ENCODE measurements at places on chromosomes 12 and 14. TPM values are rescaled to one million over a fixed set of nuclear protein-coding genes. Genes with fewer than 3 reads are reported as not detected.

Gene ZDHHC22
- total RNA-seq: not detected

Gene CRIP1
- total RNA-seq: 2.6 TPM

Gene ASB2
- 0.33 TPM for total RNA-seq

Gene SRP54
- total RNA-seq: 38.2 TPM

GRCh38 chr14:64636980-64637429 is 67.2 kb upstream of the PLEKHG3 start:
- H3K27me3 ChIP-seq: no peaks in the 10 kb centered on the region
- no peaks in the 10 kb centered on the region for H3K36me3 ChIP-seq
- no peak overlapping the region for H3K27ac ChIP-seq
- H3K4me3 ChIP-seq: no peak overlapping the region

Gene EIF2S3B
- not detected for total RNA-seq

DNA sequence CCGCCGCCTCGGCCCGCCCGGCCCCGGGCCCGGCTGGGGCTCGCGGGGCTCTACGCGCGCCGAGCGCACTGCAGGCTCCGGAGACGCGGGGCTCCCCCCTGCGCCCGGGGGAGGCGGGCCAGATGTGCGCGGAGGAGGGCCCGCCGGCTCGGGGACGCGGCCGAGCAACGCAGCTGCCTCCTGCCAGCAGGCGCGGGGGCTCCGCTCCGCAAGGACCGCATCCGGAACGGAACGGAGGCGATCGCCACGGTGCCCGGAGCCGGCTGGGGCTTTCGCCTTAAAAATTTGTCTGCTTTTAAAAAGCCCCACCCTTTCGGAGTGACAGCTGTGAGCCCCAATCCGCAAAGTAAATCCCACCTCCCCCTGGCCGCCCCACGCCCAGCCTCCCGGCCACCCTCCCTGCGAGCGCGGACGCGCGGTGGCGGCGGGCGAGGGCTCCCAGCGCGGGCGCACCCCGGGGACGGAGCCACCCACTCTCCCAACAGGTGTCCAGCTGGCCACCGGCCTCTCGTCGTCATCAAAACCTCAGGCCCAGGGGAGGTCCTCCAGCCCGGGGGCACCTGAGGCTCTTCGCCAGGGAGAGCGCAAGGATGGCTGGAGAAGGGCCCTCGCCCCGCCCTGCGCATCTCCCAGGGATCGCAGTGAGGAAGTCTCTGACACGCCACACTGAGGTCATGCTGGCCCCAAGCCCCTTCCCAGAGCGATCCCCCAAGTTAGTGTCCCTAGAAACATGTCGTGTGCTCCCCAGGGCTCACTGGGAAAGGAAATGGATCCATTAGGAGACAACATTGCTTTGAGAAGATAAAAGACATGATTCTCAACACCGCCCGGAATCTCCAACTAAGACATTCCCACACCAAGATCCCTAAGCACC is at the start of gene TMEM132D:
TSS of gene TMEM132D (minus strand) at position 70 of the 874 bp plus-strand sequence.
- no peak within 1 kb of the TSS for H3K27ac ChIP-seq
- H3K36me3 ChIP-seq: no peaks in the 10 kb centered on the region
- H3K4me3 ChIP-seq: no peak within 1 kb of the TSS
- no peaks in the 10 kb centered on the region for H3K4me1 ChIP-seq
- no peaks in the 10 kb centered on the region for H3K27me3 ChIP-seq

DNA sequence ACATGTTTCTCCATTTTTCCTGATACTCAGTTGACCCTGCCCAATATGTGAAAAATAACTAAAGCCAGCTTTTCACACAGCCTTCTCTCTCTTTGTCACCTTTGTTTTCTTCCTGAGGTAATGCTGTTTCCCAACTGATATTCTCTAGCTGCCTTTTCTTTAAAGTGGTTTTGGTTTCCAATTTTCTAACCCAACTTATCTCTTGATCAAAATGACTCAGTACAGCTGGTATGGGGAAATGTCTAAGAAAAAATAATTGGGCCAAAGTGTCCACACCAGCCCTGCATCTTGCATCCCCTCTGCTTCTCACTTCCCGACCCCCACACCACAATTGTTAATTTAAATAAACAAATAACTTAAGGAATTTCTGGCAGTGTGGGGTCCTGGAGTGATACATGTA is 193.8 kb downstream of the SYT1 start:
- no peak overlapping the region for H3K27ac ChIP-seq
- no peaks in the 10 kb centered on the region for H3K36me3 ChIP-seq
- DNase-seq: no peak
- H3K4me1 ChIP-seq: no peaks in the 10 kb centered on the region
- no peak overlapping the region for H3K4me3 ChIP-seq

GRCh38 chr12:111756681-111757080 is 10.1 kb upstream of the ALDH2 start:
- H3K27me3 ChIP-seq: no peaks in the 10 kb centered on the region
- H3K4me3 ChIP-seq: no peak overlapping the region
- H3K36me3 ChIP-seq: no peaks in the 10 kb centered on the region

Gene ADAMTS20
- total RNA-seq: not detected

- no peaks in the 10 kb centered on the region for H3K27me3 ChIP-seq
- H3K36me3 ChIP-seq: no peaks in the 10 kb centered on the region
Observed at GRCh38 chr12:6193853-6194815, 6.1 kb upstream of the CD9 start.

Gene FITM1
- 6.3 TPM for total RNA-seq

DNA sequence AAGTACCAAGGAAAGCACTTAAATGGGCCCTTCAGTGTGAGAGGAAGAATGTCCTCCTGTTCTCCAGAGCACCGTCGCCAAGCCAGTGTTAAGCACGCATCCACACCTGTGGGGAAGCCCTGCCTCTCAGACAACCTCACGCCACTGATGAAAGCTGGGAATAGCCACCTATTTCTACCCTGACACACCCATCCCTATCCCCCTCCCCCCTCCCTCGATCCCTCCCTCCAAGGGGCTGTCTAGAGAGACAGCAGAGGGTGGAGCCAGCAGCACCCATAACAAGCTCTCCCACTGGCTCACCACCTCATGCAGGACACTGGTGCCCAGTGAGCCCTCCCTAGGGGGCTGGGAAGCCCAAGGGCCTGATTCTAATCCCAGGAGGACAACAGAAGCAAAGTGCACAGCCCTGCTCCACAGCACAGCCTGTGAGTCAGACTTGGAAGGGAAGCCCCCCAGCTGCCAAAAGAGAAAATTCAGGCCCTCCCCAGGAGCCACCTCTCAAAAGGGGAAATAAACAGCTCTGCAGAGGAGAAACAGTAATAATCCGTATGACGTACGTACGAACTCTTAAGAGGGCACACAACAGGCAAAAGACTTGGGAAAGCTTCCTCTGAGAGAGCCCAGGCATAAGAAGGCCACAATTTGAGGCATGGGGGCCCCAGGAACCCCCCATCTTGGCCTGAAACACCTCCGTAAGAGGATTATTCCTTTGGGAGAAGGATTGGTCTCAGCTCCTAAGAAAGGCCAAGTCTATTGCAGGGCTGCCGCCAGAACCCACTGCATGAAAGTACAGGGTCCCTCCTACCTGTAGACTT is 7.8 kb downstream of the PITPNM2 start:
- no peaks in the 10 kb centered on the region for H3K36me3 ChIP-seq
- no peak overlapping the region for H3K4me3 ChIP-seq
- DNase-seq: no peak
- H3K4me1 ChIP-seq: peaks cover 43% of the 10 kb centered on the region
- H3K27me3 ChIP-seq: no peaks in the 10 kb centered on the region

- DNase-seq: no peak
- H3K27me3 ChIP-seq: no peaks in the 10 kb centered on the region
- H3K4me1 ChIP-seq: no peaks in the 10 kb centered on the region
- no peaks in the 10 kb centered on the region for H3K36me3 ChIP-seq
- H3K27ac ChIP-seq: no peak overlapping the region
Observed at GRCh38 chr12:20044351-20044750, 324.0 kb upstream of the PDE3A start.

Gene CLEC4D
- total RNA-seq: not detected

DNA sequence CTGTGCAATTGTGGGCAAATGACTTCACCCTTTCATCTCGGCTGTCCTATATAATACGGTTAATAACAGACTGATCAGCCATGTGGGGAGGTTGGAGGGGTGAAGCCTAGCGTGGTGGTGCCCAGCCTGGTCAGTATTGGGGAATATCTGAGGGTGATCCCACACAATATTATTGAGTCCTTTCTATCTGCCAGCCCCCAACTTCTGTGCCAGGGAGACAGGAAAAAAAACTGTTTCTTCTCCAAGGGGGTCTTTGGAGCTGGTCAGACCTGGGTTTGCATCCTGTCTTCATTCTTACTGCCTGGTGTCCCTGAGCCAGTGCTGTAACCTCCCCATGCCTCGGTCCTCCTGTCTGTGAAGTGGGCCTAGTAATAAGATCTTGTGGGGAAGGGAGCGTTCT is 6.5 kb downstream of the CYP46A1 start:
- no peaks in the 10 kb centered on the region for H3K36me3 ChIP-seq
- no peak overlapping the region for H3K27ac ChIP-seq
- H3K4me1 ChIP-seq: no peaks in the 10 kb centered on the region
- no peaks in the 10 kb centered on the region for H3K27me3 ChIP-seq

Gene GON7
- total RNA-seq: 11.2 TPM

- H3K4me1 ChIP-seq: peaks cover 11% of the 10 kb centered on the region
- H3K27me3 ChIP-seq: no peaks in the 10 kb centered on the region
- H3K36me3 ChIP-seq: no peaks in the 10 kb centered on the region
- no peak overlapping the region for H3K4me3 ChIP-seq
- DNase-seq: no peak
- no peak overlapping the region for H3K27ac ChIP-seq
Observed at GRCh38 chr12:40013847-40014246, 92.0 kb downstream of the SLC2A13 start.

DNA sequence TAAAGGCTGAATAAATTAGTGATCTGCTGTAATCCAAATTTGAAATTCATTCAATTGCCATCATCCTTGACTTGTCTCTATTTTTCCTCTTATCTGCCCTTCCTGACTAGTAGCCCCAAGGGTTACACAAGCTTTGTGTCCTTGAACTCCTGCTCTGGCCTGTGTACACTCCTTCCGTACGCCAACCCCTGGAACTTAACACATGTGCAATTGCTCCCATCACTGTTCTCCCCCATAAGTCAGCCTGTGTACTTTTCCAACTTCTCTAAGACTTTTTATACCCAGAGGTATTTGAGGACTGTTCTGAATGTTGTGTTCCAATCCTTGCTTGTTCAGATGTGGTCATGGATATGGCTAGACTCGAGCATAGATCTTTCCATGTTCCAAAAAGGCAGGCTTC is 171.1 kb upstream of the G2E3 start:
- H3K27me3 ChIP-seq: no peaks in the 10 kb centered on the region
- no peak overlapping the region for H3K4me3 ChIP-seq
- peak; percentile 15 for DNase-seq
- H3K4me1 ChIP-seq: peaks cover 24% of the 10 kb centered on the region
- H3K36me3 ChIP-seq: no peaks in the 10 kb centered on the region
- no peak overlapping the region for H3K27ac ChIP-seq
